ENCODE measurements at places on chromosomes 16 and 17.

DNA sequence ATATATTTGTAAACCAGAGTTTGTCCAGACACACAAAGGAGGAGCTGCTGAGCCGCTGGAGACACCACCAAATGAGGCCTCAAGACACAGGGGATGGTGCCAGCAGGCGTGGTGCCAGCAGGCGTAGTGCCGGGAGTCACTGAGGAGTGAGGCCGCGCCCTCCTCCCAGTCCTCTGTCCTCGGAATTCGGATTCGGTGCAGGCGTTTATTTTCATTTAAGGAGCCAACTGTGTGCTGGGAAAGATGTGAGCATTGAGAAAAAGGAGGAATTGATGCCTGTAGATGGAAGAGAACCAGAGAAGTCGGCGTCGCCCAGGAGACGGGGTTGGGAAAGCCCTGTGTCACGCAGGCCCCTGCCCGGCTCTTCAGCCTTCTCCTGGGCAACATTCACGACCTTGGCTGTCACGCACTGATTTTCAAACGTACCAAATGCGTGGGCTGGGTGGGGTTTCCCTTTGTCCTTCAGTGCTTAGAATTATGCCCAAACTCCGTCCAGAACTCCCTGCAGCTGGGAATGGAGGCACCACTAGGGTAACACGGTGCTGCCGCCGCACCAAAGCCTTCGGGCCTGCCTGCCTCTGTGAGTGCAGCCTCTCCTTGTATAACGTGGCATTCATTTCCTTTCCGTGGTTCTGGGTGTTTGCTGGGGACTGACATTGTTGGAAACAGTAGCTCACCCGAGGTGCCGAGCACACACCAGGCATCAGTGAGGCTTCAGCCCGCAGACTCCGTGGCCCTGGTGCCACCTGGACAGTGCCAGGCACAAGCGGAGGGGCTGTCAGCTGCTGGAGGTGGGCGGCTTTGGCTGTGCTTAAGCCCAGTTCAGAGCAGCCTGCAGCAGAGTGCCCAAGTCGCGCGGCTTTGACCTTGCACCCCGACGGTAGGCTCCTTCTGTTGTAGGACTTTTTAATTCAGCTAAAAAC, 49.0 kb upstream of the CHMP6 start:
- DNase-seq = no peak

GRCh38 chr17:74369221-74369620, 1.9 kb downstream of the GPR142 start:
- DNase-seq = no peak

DNA sequence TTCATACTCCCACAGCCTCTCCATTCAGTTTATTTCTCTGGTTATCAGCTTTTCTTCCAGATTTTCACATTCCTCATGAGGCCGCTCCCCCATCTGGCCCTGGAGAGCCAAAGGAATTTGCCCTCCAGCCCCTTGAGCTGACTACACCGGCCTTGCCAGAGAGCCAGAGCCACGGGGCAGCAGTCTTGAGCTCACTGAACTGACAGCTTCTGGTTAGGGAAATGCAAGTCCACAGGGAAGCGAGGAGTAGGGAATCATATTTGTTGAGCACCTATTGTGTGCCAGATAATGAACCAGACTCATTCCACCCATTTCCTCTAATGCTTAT, 102.4 kb downstream of the ABCC12 start:
- peak; percentile 90 for DNase-seq

- DNase-seq = no peak
These were observed 7.1 kb downstream of the ANKFN1 start for GRCh38 chr17:56160422-56160821.

- no peak for DNase-seq
These were observed 39.5 kb upstream of the DNAH9 start for GRCh38 chr17:11558681-11559234.

DNA sequence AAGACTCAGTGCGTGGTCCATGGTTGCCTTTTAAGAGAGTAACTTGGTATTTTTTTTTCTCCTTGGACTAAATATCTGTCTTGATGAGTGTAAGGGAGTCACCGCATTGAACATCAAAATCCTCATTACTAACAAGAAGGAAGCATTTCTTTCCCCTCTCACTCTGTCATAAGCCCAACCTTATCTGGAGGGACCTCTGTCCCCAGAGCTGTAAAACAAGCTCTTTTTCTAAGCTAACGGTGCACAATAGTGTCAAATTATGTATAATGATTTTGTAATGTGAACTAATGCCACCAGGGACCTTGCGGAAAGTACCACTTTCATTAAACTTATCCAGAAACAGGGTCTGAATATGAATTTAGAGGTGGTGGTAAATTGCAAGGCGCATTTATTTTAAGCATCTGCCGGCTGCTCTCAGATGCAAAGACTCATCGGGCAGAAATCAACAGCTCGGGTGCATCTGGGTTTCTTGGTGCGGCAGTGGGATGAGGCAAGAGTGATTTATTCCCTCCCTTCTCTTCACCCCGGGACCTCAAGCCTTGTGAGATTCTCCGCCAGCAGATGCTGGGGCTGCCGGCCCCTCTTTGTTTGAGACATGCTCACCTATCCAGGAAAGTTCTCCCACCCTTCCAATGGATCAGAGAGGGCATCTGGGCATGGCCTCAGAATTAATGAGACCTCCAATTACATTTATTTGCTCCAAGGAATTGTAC, 95.2 kb upstream of the IRX3 start:
- no peak for DNase-seq

DNA sequence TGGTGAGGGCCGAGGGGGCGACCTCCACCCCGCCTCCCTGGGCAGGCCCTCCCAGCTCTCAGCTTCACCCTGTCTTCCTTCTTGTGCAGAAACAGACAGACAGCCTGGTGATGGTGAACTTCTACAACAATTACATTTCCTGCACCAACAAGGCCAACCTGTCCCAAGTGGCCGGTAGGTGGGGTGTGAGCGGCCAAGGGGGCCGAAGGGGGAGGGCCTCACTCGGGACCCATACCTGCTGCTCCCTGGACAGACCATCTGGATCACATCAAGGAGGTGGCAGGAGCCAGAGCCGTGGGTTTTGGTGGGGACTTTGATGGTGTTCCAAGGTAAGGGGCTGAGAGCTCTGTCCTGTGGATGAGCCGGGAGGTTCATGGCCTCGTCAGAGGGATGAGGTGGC, 20.1 kb downstream of the CHMP1A start:
- no peak for DNase-seq

DNA sequence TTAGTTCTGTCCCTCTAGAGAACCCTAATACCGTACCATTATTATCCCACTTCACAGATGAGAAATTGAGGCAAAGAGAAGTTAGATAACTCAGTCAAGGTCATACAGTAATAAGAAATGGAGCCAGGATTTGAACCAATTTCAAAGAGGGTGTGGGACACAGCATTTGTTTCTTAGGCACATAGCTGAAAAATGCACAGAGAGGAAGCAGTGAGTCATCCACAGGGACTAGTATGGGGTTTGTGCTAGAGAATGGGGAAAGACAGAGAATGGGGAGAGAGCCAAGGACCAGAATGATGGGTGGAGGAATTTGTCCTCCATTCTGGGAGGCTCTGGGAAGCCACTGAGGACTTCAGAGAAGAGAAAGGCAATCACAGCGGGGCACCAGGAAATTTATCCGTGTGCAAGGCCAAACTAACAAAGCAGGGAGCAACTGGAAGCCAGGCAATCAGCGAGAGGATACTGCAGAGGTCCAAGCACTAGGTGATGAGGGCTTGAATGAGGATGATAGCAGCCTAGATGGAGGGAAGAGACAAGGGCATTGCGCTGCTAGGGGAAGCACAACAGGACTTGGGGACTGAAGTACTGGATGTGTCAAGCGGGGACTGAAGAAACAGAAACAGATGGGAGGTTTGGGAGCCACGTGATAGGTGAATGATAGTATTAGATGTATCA, 78.1 kb upstream of the ZFHX3 start:
- DNase-seq = no peak

- DNase-seq = no peak
These were observed 149.3 kb downstream of the RAB11FIP4 start for GRCh38 chr17:31540602-31541307.

DNA sequence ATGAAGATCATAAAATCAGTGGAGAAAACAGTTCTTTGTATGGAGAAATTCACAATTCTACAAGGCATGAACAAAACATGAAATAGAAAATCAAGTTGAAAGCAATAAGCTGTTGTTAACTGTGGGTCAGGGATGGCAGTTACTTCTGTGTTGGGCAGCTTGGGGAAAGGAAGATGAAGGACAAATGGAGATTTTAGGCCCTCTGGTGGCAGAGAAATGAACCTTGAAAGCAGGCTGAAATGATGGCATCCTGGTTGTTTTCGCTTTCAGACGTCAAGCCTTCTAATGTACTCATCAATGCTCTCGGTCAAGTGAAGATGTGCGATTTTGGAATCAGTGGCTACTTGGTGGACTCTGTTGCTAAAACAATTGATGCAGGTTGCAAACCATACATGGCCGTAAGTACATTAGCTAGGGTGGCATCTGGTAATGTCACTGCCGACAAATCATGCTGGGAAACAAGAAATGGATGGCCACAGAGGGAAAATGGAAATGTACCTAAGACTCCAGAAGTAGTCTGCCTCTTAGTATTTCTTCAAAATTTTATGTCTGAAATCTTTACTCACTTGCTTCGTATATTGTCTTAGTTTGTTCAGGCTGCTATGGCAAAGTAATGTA, 108.9 kb downstream of the MAP2K6 start:
- DNase-seq = peak; percentile 52

- no peak for DNase-seq
These were observed 17.8 kb upstream of the ADGRG1 start for GRCh38 chr16:57610611-57611010.

- no peak for DNase-seq
These were observed 2.2 kb downstream of the ZNF276 start for GRCh38 chr16:89723279-89724250.

DNA sequence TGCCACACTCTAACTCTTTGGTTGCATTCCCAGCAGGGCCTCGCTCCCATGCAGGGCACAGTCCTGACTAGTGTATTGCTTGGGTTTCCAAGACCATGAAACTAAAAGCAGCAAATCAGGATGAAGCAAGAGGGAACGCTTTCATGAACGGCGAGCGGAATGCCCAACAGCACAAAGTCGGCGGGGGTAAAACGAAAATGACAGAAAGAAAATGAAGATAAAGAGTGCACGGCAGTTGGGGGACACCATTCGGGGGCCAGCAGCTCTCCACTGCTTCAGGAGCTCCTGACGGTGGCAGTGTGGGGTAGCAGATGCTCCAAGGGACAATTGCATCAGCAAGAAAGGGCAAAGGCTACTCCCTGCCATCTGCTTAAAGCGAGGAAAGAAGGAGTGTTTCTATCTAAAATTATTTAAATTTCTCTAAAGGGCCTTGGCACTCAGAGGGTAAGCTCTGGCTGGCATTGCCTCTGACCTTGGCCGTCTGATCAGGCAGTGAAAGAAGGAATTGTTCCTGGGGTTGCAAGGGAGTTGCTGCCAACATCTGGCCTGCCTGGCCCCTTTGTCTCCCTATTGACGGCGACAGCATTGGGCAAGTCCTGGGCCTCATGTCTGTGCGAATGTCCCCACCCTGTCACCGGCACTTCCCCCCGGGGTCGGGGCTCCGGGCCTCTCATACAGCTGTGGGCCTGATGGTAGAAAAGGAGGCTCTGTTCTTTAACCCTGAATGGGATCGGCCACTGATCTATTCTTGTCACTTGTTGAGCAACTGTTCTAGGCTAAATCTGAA, 138.2 kb downstream of the CMIP start:
- DNase-seq = no peak

DNA sequence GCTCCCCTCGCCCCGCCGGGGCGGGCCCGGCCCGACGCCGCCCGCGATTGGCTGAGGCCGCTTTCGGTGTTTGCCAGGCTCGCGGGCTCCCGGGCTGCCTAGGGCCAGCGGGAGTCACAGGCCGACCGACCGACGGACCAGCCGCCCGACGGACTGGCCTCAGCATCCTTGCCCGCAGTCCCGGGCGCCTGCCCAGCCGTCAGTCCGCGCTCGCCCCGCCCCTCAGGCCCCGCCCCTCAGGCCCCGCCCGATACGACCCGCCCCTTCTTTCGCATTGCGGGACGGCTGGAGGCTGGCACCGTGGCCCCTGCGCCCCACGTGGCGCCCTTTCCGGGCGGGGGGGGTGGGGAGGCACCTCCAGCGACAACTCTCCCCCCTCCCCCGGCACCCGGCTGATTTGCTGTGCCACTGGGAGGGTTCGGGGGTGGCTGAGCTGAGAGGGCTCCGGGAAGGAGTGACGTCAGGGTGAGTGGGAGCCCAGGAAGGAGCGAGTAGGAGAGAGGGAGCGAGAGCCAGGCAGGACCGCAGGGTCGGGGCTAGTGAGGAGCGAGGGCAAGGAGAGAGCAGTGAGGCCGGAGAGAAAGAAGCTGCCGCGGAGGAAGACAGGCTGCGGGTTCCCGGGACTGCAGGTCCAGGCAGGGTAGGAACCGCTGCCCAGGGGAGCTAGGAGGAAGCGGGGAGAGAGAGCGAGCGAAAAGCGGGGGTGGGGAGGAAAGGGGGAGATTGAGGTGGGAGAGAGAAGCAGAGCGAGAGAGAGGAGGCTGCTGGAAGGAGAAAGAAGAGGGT, at the start of gene ASPHD1:
Gene ASPHD1 (plus strand): TSS at position 387 of the 786 bp plus-strand sequence. CDS start 484 bp downstream, outside the sequence.
- peak; percentile 88 for DNase-seq

DNA sequence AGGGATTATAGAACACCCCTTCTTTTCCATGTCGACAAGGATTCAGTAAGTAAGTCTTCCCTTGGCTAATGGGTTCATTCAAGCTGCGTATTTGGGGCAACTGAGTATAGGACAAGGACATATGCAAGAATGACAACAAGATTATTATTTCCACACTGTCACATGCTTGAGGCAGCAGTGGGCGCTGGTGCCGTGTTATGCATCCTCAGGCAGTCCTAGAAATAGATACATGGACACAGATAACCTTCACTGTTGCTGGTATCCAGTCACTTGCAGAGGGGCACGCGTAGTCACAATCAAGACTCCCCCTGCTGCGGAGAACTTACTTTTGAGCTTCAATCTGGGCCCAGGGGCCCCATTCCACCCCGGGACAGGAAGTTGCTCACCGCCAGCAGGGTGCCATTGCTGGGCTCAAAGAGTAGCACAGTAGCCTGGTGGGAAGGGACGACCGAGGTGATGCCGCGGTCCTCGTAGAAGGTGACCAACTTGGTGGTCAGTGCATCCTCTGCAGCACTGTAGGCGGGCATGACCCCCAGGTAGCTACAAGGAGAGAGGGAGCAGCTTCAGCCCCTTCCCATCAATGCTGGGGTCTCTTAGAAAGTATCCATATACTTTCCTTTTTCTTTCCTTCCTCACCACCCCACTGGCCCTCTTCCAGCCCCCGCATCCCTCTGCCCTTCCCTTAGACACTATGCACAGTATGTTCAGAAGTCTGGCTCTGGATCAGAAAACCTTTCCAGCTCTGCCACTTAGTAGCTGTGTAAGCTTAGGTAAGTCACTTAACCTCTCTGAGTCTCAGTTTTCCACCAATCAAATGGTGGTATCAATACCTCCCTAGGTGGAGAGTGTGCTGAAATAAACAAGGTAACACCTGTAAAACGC, 804 bp downstream of the CRYM start:
- no peak for DNase-seq

DNA sequence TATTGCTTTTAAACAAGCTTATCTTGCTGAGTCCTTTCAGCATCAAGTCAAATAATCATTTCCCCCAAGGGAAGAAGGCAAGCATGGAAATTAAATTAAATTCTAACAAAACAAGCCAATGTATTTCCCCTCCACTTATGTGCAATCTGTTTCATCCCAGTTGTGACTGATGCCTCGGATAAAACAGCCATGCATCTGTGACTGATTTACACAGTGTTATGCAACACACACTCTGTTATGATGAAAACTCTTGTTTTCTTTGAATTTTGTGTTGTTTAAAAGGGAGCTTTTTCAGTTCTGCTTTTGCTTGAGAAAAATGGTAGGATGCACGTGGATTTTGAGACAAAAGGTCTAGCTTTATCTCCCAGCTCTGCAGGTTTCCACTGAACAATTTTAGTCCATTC, 32.6 kb downstream of the TMEM100 start:
- peak; percentile 24 for DNase-seq

All from cardiac muscle cell (in vitro differentiated cells and primary cell).